Karpas-422 (cell line): ENCODE measurements at places on chromosomes 4 and X. TPM values are rescaled to one million over a fixed set of nuclear protein-coding genes. Genes with fewer than 3 reads are reported as not detected.

Gene YTHDC1
- total RNA-seq: 55.9 and 69.3 TPM in 2 replicates

Gene DMP1
- total RNA-seq: not detected in 2 replicates

DNA sequence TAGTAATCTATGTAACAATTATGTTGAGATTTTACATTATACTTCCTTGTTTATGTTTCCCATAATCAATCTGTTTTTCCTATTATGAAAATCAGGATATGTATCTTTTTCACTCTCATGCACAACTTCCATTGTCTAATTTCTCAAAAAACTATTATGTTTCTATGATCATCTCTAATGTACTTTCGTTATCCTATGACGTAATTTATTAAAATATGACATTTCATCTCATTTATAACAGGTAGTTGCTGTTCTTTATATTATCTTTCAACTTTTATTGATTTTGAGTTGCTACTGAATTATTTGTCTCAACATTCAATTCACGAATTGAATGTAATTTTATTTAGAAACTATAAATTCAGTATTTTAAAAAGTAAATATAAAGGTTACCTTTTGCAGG, 100.8 kb upstream of the MAGEB18 start:
- no peak for DNase-seq

DNA sequence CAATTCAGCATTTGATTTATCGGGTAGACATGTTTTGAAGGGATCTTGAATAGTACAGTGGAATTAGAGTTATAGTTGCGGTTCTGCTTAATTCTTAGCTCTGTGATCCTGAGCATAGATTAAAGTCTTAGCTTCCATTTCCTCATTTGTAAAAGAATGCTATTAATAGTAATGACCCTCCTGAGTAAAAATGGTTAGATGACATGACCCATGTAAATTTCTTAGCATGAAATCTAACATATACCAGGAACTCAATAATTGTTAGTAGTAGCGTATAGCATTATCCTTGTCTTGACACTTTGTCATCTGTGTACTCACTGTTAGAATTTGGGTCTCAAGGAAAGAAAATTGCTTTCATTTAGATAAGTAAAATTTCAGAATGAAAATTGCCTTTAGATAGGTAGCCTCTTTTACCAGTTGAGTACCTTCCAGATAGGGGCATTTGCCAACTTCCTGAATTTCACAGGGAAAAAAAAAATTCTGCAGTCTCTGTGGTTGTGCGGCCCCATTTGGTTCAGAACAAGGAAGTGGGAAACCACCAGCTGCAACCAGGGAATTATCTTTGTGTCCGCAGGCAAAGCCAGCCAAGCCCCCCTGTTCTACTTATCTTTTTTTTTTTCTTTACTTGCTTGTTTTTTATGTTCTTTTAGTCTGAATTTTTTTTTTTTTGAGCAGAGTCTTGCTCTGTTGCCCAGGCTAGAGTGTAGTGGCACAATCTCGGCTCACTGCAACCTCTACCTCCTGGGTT, 86.9 kb downstream of the TMEM164 start:
- DNase-seq: peak; percentile 70

DNA sequence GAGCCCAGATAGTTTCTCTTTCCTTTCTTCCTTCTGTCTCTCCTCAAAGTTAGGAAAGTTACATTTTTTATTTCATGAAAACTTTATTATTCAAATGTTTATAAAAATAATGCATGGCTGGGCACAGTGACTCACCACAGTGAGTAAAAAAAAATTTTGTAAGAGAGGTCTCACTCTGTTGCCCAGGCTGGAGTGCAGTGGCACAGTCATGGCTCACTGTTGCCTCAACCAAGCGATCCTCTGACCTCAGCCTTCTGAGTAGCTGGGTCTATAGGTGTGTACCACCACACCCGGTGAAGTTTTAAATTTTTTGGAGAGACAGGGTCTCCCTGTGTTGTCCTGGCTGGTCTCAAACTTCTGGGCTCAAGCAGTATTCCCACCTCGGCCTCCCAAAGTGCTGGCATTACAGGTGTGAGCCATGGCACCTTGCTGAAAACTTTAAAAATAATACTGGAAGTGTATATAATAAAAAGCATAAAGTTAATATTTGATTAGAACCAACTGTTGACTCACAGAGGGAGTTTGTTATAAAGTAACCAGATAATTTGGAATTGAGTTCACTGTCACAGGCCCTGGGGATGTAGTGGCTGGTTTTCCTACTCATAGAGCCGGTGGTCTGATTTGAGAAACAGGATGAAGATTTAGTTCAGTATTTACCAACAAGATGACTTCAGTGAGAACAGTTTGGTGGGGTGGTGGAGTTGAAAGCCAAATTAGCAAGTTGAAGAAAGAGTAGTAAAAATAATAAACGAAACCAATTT, 18.0 kb downstream of the CMC4 start:
- DNase-seq: no peak

DNA sequence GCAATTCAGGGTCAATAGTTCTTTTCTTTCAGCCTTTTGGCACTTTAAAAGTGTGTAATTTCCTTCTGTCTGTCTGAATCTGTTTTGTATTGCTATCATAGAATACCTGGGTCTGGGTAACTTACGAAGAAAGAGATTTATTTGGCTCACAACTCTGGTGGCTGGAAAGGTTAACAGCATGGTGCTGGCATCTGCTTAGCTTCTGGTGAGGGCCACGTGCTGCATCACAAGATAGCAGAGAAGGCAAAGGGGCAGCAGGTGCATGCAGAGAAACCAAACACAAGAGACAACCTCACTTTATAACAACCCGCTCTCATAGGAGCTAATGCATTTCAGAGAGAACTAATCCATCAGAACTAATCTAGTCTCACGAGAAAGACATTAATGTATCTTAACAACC, 18.8 kb downstream of the RGN start:
- DNase-seq: no peak

DNA sequence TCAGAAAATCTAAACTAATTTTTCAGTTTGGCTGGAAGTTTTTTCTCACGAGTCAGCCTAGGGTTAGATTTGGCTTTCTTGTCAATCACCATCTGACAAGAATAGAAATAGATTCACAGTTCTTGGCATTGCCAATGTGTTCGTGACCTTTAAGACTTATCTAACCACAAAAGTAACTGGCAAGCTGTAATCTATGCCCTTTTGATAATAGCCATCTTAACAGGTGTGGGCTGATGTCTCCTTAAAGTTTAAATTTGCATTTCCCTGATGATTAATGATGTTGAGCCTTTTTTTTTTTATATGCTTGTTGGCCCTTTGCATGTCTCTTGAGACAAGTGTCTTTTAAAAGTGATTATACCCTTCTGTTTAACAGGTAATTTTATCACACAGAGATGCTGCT, 460.3 kb upstream of the PRKX start:
- DNase-seq: peak; percentile 95

- no peak for DNase-seq
Observed at GRCh38 chrX:41822892-41823291, 98.9 kb downstream of the GPR82 start.

- DNase-seq: no peak
Observed at GRCh38 chr4:6391186-6391851, 81.1 kb downstream of the PPP2R2C start.

- DNase-seq: peak; percentile 95
Observed at GRCh38 chr4:146135941-146136340, 39.6 kb upstream of the LSM6 start.
